ENCODE measurements at places on chromosomes 1 and 21.

DNA sequence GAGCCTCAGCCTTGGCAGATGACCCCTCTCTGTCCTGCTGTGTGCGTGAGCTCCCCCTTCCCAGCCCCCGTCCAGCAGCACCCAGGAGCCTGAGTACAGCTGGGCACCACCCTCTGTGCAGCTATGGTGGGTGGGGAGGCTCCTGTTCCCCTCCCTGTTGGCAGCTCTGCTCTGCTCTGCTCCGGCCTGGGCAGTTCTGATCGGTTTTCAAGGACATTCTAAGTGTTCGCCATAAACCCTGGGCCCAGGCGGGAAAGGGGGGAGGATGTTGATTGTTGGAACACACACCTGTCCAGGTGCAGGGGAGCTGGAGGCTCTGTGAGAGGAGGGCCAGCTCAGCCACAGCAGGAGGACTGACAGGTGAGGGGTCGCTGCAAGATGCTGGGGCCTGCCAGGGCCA, at the start of gene CLCNKB:
CLCNKB (plus strand) TSS at position 262 of the 400 bp plus-strand sequence. CDS start 711 bp downstream, outside the sequence.
- no peak for DNase-seq

DNA sequence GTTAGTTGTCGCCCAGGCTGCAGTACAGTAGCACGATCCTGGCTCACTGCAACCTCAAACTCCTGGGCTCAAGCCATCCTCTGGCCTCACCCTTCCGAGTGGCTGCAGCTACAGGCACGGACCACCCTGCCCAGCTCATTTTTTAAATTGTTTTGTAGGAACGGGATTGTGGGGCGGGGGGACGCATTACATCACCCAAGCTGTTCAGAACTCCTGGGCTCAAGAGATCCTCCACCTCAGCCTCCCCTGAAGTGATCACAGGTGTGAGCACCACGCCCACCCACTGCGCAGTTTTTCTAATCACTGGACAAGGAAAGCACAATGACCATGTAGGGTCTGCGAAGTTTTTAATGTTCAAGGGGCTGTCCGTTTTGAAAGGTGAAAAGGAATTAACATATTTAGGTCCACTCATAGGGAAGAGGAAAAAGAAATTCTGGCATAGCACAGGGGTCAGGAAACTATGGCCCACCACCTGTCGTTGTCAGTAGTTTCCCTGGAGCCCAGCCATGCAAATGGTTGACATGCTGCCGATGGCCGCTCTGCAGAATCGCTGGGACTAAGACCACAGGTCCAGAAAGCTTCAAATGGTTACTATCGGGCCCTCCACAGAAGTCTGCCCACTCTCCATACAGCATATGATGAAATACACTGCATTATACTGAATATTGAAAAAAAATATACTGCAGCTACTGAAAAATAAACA, 26.0 kb downstream of the SETD4 start:
- DNase-seq, result no peak

GRCh38 chr1:45359882-45360513, 19.8 kb upstream of the MUTYH start:
- DNase-seq, result peak; percentile 53

- peak; percentile 21 for DNase-seq
These were observed 698 bp downstream of the MOV10 start for GRCh38 chr1:112674986-112675727.

DNA sequence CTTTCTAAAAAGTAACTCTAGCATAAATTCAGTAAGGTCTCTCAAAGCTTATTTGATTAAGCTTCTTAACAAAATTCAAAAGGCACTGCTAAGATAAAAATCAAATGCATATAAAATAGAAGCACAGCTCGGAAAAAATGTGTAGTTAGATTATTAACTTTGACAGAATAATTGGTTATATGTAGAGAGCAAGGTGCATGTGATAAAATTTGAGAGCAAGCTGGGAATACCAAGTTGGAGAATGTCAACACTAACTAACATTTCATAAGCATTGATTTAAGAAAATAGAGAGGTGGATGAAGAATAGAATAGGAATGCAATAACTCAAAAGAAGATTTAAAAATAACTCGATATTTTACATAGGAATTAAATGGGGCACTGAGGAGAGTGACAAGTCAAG, 204.5 kb upstream of the GREM2 start:
- no peak for DNase-seq

DNA sequence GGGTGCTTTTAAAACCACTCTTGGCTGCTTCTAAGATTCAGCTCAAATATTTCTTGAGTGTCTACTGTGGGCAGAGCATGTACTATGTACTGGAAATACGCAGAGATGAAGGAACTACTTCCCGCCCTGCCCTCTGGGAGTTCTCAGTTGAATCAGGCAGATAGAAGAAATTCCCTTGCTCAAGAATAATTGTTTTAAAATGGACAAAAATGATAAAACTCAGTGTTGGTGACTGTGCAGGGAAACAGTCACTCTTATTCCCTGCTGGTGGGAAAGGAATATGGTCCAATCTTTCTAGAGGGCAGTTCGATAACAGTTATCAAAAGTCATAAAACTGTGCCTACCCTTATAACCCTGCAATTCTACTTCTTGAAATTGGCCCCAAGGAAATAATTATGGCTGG, 16.9 kb upstream of the GRHL3 start:
- no peak for DNase-seq

DNA sequence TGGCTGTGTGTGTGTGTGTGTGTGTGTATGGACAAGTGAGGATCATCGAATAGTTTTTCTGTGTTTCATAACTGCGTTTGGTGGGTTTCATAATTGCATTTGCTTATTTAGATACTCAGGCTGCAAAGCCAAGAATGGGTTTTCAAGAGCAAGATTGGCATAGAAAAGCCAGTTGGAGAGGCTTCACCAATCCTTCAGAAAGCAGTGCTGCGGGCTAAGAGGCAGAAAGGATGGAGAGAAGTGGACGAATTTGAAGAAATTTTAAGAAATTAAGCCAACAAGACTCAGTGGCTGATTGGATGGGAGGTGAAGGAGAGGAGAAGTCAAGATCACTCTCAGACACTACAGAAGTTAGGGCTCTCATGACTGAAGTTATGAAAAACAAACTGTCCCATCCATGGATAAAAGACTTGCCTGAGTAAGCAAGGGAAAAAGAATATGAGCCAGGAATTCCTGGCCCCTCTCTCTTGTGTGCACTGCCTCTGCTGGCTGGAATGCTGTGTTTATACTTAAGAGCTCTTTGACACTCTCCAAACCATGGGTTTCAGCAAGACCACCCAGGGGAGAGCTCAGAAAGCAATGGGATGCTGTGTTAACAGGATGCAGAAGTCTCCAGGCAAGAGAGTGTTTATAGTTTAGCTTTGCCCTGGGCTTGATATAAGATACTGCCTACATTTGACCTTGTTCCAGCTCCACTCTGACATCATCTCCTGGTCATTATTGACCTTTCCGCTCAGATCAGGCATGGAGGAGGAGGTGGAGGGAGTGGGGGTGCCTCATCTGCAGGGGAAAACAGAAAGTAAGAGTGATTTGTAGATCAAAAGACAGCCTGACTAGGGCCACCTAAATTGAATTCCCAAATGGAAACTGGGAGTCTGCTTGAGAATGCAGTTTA, 232.0 kb upstream of the PLXNA2 start:
- no peak for DNase-seq

DNA sequence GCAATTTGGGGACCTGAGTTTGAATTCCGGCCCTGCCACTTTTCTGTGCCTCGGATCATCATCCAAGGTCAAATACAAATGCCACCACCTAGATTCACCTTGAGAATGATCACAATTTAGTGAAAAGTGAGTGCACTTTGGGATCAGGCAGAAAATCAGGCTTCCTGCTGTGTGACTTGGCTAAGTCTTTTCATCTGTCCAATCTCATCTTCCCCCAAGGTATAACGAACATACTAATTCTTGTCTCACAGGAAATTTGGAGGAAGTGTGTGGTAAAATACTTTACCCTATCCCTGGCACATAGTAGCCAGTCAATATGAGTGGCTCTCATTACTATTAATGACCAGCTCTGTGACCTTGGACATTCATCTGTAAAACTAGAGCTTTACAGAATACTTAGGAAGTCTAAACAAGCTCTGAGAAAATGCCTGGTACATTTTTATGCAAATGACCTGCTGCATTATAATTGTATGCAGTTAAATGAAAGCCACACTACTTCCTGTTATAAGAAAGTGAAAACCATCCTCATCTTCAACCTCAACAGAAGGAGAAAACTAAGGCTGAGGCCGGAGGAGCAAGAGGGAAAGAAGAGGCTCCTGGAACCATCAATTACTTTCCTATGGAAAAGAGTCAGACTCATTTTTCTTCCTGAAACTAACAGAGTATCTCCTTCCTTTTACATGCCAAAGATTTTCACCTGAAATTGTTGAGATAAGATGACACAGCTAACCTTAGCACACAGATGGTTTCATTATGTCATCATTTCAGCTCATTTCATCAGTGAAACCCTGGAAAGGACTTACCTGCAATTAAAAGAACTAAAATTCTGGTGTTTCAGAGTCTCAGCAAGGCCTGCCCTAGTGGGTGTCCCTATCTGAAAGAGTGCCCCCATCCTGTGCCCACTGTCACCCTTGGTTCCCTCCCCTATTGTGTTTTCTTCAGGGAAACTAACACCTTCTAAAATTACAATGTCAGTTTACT, 32.6 kb upstream of the RGS8 start:
- no peak for DNase-seq

- no peak for DNase-seq
These were observed 90.2 kb downstream of the SDCCAG8 start for GRCh38 chr1:243346016-243346415.

DNA sequence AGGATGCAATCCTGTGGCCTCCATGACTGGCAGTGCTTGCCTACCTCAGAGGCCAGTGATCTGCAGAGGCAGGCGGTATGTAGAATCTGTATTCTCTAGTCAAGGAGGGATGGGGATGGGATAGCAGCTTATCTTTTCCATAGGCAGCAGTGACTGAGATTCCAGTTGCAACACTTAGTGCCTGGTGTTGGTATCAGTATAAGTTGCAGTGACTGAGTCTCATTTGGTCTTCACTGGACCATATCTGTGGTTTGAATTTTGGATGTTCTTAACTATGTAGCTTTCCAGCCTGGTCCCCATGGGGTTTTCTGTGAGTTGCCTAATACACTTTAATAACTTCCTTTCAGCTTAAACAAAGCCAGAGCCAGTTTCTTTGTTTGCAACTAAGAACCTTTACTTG, 16.5 kb downstream of the DYRK1A start:
- no peak for DNase-seq

DNA sequence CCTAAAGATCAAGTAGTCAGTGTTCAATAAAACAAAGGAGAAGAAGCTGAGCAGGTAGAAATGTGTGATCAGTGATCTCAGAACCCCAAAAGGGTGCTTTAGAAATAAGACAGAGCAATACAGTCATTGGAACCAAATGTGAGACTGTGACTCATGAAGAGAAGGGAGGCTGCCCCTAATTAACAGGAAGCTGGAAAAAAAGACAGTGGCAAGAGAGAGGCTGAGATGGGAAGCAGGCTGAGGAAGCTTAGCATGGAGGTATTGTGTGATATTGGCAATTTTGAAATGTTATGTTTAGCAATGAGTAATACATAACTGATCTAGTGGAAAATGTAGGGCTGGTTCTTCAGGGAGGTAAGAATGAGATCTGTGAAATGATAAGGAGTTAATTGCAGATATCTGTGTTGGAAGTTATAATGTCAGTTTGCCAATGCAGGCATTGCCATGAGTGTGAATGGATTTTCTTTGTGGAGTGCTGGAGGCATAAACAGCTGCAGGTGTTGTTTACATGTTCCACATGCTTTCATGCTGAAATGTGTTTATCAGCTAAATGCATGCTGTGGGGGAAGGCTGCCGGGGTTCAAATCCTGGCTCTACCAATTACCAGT, 90.6 kb upstream of the CACNA1E start:
- DNase-seq, result no peak

- DNase-seq, result no peak
These were observed 53.1 kb upstream of the ATF3 start for GRCh38 chr1:212555426-212555825.

DNA sequence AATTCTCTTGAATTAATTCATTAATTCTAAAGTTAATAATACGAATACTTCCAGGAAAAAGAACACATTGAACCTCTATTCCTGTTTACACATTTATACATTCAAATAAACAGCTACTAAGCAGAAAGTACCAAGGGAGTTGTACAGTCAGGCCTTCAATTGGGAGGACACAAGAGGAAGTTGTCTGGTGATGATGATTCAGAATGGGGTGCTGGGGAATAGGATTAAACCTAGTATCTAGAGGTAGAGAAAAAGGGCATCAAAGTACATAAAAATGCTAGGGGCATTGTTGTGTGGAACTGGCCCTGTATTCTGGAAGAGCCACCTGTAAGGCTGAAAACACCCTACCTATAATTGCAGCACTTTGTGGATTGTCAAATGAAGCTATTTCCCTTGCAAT, 71.7 kb upstream of the MROH9 start:
- no peak for DNase-seq

GRCh38 chr1:94068999-94069918, 51.7 kb downstream of the ABCA4 start:
- no peak for DNase-seq

DNA sequence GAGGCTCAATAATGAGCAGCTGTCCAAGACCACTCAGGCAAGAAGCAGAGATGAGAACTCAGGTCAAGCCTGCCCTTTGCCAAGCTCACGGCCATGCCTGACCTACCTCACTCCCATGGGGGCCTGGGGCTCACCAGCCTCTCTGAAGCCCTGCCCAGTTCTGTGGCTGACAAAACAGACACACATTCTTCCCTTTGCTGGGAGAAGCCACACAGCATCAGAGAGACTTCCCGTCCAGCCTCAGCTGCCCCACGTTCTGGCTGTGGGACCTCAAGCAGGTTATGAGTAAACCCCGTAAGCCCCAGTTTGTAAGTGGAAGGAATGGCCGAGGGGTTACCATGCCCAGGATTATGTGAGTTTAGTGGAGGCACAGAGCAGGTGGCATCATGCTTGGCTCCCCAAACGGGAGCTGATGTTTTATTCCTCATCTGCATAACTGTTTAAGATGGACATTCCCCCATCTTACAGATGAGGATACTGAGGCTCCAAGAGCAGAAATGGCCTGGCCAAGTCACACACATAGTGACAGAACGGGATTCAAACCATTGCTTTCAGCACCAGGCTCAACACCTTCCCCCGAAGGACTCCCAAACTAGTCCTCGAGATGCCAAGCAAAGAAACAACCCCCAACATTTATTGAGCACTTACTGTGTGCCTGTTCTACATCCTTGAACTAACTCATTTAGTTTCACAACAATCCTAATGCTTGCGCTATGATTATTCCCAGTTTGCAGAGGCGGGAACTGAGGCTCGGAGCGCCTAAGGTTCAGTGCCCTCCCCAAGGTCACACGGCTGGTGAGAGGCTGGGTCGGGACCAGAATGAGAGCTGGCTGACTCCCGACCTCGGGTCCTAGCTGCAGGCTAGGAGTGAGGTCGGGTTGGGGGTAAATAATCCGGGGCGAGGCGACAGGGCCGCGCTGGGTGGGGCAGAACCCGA, 49.1 kb upstream of the LAPTM5 start:
- no peak for DNase-seq

GRCh38 chr1:232292239-232292638, 337.7 kb downstream of the SIPA1L2 start:
- no peak for DNase-seq

GRCh38 chr1:67053785-67054772, at the start of gene SLC35D1:
Gene SLC35D1, minus strand, starts transcription at chr1:67054148. Its CDS starts 135 bp downstream, at chr1:67054013.
- DNase-seq, result peak; percentile 64

Data from CD4-positive, alpha-beta T cell treated with Interleukin-2 at 100 ng/mL for 4 hours (primary cell).